ENCODE measurements at places on chromosomes 4 and X.

DNA sequence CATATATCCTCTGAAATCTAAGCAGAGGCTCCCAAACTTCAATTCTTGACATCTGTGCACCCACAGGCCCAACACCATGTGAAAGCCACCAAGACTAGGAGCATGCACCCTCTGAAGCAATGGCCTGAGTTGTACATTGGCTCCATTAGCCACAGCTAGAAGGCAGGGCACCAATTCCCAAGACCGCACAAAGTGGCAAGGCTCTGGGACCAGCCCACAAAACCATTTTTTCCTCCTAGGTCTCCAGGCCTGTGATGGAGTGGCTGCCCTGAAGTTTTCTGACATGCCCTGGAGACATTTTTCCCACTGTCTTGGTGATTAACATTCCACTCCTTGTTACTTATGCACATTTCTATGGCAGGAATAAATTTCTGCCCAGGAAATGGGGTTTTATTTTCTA, 232.2 kb upstream of the GRID2 start:
- DNase-seq = no peak

- DNase-seq = no peak
These were observed 854 bp downstream of the RNF113A start for GRCh38 chrX:119870626-119871131.

DNA sequence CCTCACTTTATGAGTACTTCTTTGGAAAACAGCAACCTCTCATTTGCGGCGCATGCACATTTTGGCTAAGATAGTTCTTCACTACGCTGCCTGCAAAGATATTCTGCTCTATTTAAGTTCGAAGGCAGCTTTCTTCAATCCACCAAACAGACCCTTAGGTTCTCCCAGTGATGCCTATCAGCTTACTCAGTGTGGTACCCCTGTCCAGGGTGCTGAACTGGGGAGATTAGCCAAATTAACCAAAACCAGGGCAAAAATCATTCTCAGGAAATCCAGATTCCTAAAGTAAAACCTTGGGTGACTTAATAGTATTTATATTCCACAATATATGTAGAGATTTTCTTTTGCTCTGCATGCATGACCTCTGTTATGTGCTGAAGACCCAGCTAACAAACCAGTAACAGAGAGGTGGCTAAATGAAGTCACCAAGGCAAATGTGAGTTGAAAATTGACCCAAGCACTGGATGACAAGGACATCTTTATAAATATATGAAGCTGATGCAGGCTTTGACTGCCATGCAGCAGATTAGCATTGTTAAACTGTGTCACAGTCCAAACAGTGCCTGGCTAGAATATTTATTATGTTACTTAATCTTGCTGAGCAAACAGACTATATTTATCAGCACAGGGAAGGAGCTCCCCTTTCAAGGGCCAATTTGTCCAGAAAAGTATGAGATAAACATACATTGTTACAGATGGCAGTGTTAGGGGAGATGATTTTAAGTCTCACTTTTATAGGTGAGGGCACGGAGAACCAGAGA, 418.2 kb downstream of the STIM2 start:
- DNase-seq = no peak

DNA sequence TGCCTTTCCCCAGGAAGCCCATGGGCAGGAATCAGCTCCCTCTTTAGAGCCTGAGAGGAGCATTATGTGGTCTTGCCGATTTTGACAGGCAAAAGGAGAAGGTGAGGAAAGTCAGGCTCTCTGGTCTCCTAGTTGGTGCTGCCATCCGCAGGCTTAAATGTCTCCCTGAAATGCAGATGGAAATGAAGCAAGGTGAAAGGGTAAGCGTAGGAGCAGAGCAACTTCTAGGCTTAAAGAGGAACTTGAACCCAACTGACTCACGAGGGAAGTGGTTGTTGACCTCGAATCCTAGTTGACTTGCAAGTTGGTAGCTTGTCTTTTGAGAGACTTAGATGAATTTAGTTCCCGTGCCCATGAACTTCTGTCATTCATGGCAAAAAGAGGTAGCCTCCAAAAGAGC, 205.9 kb downstream of the PTTG2 start:
- no peak for DNase-seq

- DNase-seq = no peak
These were observed 116.7 kb downstream of the UBE2K start for GRCh38 chr4:39814403-39815185.

DNA sequence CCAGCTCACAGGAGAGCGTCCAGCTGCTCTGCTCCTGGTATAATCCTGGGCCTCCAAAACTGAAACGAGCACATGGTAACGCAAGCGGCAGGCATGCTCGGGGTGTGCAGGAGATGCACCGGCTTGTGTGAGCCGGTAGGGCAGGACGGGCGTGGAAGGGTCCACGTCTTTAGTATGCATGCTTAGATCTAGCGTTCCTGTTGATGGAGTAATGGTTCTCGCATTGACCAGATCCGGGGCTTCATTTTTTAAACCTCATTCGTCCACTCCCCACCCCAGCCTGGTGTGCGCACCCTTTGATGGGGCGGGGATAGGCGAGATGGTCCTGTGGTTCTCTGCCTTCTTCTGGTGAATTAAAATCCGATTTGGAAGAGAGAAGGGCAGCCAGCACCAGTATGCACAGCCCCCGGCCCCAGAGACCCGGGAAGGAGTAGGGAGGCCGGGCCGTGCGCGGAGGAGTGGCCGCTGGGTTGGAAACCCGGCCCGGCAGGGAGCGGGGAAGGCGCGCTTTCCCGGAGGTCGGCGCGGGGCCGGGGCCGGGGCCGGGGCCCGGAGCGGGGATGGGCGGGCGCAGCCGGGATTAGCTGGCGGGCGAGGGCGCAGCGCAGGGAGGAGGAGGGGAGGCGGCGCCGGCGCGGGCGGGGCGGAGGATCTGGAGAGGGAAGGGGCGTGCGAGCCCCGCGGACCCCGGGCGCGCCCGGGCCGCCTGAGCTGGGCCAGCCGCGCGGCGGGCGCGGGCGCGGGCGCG, 39.9 kb downstream of the FAM149A start:
- no peak for DNase-seq
